ENCODE measurements at places on chromosomes 2 and 18.

GRCh38 chr18:6294148-6294784, 120.4 kb downstream of the L3MBTL4 start:
- DNase-seq: no peak

DNA sequence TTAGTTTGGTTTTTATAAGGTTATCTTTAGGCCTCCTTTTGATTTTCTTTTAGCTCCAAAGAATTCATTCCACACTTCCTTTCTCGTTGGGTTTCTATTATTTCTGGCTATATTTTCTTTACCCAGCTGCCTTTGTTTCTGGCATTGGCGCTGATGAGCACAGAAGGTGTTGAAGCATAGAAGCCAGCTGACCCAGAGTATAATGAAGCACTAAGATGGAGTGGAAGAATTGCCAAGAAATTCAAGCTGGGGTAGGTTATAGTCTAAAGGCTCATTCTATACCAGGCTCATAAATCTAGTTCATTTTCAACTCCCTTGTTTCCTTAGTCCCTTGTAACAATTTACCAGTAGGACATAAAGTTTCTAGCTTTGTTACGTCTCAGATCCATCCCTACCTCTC, 169.5 kb downstream of the HRH4 start:
- DNase-seq: no peak

GRCh38 chr2:158726911-158727592, 68.1 kb upstream of the DAPL1 start:
- DNase-seq: no peak

DNA sequence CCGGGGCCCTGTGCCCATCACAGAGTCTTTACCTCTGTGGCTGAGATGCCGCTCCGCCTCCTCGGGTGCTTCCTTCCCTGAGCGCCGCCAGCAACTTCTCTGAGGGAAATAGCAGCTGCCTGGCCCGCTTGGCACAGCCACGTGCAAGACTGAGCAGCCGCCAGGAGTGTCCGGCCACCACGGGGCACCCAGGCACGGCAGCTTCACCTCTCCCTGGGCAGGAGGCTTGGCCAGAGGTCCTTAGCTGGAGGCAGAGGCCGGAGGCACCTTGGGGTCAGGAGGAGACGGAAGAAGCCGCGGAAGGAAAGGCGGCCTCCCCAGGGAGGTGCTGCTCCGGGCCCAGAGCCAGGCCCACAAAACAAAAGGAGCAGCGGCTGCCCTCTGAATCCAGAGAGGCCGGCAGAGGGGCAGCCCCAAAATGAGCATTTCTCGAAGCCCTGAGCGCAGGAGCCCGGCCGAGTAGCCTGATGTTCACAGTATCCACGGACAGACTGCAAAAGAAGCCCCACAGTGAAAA, 6.0 kb upstream of the LIMS2 start:
- no peak for DNase-seq

GRCh38 chr18:54157646-54158385, 66.7 kb downstream of the MBD2 start:
- DNase-seq: no peak

Measured in CD4-positive, alpha-beta T cell treated with Interleukin-2 at 100 ng/mL for 4 hours (primary cell).